ENCODE measurements at places on chromosomes 12 and 14. TPM values are rescaled to one million over a fixed set of nuclear protein-coding genes. Genes with fewer than 3 reads are reported as not detected.

GRCh38 chr14:35403114-35403602, 1.4 kb downstream of the NFKBIA start:
- no peak for DNase-seq

Gene KCNH5
- total RNA-seq: not detected

Gene RERGL
- 0.97 TPM for total RNA-seq

Gene GPN3
- total RNA-seq: 27.1 TPM

DNA sequence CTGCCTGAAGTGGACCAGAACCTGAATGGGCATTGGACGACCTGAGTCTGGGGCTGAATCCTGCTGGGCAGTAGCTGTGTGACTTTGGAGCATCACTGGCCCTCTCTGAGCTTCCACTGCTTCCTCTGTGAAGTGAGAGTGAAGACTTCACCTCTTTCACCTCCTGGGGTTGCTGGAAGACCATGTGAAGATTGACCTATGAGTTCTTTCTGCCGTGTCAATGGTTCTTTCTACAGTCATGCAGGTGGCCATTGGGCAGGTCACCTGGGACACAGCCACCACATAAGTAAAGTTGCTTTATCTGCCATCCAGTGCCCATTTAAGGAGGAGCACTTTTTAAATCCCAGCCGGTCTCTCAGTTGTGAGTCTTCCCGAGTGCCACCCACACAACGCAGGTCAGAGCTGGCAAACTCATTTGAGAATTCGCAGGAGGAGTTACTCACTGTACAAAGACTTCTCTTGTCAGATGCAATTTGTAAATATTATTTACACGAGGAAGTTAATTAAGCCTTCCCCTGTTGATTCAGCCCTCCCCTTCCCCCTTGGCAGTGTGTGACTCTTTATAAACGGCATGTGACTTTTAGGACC, 74.8 kb upstream of the TCL1B start:
- DNase-seq: no peak

DNA sequence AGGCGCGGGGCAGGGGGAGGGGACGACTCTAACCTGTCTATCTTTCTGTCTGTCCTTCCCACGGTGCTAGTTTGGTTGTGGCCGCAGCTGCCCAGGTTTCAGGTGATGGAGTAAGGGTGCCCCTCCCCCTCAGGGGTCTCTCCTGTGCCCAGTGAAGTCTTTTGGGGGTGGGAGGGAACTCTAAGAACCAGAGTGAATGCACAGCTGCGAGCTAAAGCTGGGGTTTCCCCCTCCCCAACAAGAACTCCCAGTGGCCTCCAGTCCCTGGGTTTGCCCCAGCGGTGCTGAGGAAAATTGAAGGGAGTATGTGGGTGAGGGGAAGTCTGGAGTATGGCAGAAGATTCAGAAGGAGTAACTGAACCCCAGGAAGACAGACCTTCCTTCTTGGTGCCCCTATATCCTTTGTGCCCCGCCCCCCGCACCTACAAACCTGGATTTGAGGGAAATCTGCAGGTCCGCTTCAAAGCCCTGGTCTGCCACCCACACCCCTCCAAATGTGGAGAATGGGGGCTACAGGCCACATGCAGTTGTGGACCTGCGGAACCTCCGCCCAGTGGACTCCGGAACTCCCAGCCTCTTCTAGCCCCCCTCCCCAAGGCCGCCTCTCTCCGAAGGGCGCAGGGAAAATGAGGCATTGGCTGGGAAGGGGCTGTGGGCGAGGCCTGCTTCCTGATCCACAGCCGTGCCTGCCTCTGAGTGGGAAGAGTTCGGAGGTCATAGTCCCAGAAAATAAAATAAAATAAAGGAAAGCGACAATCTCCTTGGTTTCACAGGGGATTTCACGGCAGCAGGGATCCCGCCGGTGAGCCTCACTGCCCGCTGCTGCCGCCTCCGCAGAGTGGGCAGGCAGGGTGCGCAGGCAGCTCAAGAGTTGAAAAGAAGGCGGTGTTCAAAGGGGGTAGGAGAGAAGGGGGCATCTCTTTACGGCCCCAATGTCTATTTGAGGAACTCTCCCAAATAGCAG, 3.4 kb upstream of the HOXC9 start:
- DNase-seq: no peak

- DNase-seq: no peak
Measured at GRCh38 chr14:59688224-59689170, 111.9 kb upstream of the CCDC175 start.

Gene SSTR1
- total RNA-seq: 0.59 TPM

DNA sequence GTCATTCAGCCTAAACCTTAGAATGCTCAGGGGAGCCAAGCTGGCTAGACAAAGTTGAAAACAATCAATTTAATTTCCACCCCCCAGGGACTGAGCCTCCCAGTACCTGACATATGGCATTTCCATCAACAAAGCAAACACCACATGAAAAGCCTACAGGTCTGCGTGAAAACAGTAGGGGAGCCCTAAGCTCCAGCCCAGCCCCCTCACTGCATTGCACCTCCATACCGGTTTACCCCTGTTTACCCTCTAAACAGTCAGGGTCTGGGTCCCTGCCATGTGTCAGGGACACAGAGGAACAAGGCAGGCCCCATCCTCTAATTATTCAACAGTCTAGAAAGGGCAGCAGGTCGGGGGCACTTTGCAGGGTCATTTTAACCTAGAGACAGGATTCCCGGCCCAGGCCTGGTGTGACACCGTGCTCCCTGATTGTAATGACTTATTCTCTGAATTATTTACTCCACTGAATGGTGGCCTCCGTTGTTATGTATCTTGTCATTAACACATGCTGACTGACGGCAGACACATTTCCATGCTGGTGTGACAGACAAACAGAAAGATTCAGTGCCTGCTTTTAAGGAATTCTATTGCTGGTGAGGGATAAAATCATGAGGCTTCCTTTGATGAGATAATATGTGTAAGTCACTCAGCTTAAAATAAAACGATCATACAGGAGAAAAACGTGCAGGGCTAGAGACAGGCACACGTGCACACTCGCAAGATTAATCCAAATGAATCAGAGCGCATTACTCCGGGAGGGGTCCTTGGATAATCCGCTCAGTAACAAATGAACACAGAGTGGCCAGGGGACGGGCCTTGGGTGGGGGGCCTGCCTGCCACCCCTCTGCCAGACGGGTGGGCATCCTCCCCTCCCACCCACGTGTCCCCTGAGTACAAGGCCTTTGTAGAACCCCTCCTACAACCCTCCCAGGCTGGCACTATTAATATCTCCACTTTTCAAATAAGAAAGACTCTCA, 23.2 kb downstream of the CCDC88C start:
- DNase-seq: no peak

GRCh38 chr14:79395061-79395460, 816.2 kb downstream of the DIO2 start:
- DNase-seq: no peak

DNA sequence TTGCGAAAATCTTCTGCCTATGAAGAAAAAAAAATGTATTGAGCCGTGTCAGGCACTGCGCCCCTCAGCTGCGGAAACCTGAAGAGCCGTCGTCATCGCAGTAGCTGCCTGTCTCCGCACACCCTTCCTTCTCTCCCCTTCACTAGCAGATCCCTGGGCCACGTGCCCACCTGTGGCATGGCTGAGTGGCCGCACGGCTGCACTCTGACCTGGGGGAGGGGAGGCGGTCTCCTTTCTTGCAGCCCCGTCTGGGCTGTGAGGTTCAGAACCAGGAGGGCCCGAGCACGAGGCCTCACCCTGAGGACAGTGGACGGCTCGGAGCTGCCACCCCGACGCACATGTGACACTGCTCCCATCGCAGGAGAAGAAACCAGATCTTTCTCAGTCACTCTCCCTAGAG, 24.9 kb downstream of the PGAM5 start:
- no peak for DNase-seq

Gene KRT2
- total RNA-seq: not detected

GRCh38 chr12:39499296-39499695, 56.4 kb upstream of the KIF21A start:
- DNase-seq: no peak

DNA sequence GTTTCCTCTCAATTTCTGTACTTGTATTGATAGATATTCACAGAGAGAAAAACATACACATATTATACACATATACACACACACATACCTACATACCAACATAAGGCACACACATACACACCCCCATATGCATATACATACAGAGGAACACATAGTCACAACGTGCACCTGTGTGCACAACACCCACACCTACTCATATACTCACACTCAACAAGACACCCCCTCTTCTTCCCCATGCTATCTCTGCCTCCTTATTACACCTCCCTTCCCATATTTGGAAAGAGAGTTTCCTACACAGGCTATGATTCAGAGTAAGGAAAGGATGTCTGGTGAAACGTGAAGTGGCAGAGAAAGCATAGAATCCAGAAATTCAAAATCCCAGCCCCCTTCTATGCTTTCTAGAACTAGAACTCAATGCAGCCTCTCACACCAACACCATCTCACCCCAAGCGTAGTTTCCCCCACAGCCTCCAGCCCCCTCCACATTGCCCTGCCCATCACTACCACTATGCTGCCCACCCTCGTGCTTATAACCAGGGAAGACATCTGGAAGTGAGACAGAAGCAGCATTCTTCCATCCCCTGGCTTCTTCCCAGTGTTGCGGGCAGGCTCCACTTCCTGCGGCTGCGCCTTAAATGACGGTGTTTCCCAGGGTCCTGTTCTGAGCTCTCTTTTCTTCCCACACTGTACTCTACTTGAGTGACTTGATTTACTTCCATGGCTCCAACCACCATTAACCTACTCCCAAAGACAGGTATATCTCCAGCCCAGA, 2.4 kb downstream of the RNASE8 start:
- no peak for DNase-seq

DNA sequence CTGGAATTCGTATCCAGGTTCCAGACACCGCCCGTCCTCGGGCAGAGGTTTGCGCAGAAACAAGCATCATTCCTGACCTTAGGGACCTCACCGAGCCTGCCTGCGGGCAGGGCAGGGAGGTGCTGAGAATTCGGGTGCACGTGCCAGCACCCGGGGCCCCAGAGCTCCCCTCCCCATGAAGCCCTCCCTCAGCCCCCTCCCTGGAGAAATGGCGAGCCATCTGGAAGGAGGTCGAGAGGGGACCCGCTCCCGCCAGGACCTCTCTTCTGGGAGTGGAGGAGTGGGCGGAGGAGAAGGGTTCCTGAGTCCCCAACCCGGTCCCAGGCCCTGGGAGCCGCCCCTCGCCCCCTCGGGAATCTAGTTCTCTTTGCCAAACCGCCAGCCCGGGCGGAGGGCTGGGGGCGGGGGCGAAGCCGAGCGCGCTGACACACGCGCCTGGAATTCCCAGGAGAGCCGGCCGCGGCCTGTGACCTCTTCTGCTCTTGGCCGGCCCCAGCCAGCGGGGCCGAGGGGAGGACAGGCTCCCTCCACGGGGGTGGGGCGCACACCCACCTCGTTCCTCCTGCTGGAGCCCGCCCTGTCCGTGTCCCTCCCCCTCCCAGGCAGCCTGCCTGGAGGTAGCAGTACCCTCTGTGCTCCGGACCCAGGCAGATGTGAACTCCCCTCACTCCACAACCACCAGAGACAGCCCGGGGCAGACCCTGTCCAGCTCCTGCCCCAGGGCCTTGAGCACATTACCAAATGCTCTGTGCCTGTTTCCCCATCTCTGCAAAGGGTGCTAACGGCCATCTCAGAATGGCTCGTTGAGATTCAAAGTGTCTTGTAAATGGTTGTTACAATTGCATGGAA, 23.0 kb upstream of the GPR132 start:
- peak; percentile 80 for DNase-seq

GRCh38 chr12:70443062-70443673, 77.1 kb downstream of the KCNMB4 start:
- DNase-seq: no peak

Gene APOF
- total RNA-seq: not detected

- DNase-seq: no peak
Measured at GRCh38 chr12:388541-389141, 479 bp downstream of the KDM5A start.

- DNase-seq: no peak
Measured at GRCh38 chr12:92785563-92785950, 82.8 kb downstream of the PLEKHG7 start.

DNA sequence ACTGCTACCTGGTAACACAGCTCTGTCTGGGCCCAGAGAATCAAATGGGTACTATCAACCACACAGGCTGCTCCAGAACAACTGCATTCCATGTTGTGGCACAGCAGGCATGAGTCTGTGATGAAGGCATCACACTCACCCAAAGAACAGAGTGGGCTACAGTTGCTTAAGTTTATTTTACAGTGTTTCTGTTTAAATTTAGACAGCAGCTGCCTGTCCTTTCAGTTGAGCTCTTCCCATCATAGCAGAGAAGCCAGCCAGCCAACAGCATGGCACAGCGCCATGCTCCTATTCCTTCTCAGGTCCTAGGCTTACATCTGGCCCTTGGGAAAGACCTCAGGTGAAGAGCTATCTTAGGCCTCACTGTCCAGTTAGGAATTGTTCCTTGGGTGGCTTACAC, 147.0 kb upstream of the FRMD6 start:
- DNase-seq: no peak

Gene CNTN1
- 0.27 TPM for total RNA-seq
